ENCODE measurements at places on chromosomes 6 and 20.
A peak's percentile ranks its signal among the peaks of the same experiment; 100 is the strongest.

GRCh38 chr6:51161752-51162151 is 343.1 kb downstream of the TFAP2B start:
- DNase-seq: no peak

DNA sequence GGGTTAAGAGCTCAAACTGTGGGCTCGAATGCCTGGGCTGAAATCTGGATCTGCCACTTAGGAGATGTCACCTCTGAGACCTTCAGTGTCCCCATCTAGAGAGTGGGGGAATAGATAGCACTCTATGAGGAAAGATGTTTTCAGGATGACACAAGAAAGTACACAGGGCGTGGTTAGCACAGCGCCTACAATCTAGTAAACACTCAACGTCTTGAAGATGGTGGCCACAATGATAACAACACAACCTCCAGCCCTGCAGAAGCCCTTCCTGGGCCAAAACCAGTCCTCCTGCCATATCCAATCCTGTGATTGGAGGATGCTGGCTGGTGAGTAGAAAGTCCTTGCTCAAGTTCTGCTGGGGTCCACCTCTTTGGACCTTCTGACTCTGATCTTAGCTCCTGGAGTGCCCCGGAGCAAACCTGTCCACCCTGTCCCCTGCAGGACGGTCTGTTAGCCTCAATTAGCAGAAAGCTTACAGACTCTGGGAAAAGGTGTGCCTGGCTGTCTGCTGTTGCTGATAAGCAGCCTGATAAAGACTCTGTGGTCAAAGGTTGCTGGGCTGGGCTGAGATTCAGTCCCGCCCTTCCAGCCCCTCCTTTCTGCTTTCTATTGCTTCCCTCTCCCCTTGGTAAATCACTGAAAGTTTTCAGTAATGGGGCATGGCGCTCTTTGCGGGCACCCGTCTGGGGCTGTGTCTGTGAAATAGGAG is 8.2 kb downstream of the EDN3 start:
- no peak for DNase-seq

- no peak for DNase-seq
Observed at GRCh38 chr6:136411453-136412354, 122.1 kb upstream of the BCLAF1 start.

- peak; percentile 53 for DNase-seq
Observed at GRCh38 chr6:148736774-148737412, 9.9 kb upstream of the UST start.

- no peak for DNase-seq
Observed at GRCh38 chr6:146191166-146191565, 162.3 kb downstream of the GRM1 start.

DNA sequence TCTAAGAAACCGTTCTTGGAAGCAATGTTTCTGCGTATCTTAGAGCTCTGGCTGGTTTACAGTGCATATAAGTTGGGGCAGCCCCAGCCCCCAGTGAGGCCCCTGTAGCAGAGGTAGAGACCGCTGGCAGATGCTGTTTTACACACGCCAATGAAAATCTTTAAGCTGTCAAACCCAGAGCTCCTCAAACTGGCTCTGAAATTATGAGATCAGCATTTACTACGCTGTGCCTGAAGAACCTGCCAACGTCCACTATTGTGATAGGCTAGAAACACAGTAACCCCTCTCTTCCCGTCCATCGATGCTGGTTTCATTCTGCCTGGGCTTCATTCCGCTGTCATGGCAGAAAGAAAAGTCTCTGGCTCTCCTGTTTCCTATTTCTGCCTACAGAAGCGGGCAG is 160.6 kb downstream of the SMOC2 start:
- DNase-seq: no peak

DNA sequence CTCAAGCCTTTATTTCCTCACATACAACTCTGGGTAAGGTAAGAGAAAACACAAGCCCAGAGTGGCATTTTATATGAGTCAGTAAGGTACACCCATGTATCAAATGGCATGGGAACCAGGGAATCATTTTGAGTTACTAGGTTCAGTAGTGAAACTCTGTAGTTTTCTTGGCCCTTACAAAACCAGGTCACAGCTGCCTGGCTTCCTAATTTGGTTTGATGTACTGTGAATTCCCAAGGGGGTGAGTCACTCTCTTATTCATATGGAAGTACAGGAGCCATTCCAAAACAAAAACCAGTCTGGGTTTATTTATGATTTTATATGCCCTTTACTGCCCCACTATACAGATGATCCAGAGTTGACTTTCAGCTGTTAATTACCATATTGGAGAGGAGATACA is 70.7 kb downstream of the PDE7B start:
- DNase-seq: no peak

DNA sequence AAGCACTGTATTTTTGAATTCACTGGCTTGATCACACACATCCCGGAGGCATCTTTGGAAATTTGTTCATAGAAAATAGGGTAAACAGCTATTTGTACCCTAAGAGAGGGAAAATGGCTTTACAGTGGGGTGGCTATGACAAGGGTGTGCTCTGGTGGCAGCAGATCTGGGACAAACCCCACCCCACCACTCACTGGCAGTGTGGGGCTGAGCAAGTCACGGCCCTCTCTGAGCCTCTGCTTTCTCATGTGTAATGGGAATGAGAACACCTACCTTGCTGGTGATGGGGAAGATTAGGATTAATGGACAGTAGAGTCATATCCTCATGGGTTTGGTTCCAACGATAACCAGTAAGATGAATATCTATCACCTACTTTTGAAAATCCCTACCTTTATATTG is 78.0 kb downstream of the KCNB1 start:
- no peak for DNase-seq

Data from activated CD4-positive, alpha-beta memory T cell treated with anti-CD3 and anti-CD28 coated beads for 36 hours (primary cell).